SHP77 (cell line): ENCODE measurements at places on chromosomes 3 and 15.

GRCh38 chr3:24506966-24507775 is 12.5 kb upstream of the THRB start:
- DNase-seq = no peak

- no peak for DNase-seq
Measured at GRCh38 chr15:33746203-33746602, 222.1 kb upstream of the CHRM5 start.

GRCh38 chr3:73045391-73045790 is 16.1 kb upstream of the EBLN2 start:
- DNase-seq = no peak

GRCh38 chr15:81097890-81098280 is 36.2 kb upstream of the CFAP161 start:
- no peak for DNase-seq

DNA sequence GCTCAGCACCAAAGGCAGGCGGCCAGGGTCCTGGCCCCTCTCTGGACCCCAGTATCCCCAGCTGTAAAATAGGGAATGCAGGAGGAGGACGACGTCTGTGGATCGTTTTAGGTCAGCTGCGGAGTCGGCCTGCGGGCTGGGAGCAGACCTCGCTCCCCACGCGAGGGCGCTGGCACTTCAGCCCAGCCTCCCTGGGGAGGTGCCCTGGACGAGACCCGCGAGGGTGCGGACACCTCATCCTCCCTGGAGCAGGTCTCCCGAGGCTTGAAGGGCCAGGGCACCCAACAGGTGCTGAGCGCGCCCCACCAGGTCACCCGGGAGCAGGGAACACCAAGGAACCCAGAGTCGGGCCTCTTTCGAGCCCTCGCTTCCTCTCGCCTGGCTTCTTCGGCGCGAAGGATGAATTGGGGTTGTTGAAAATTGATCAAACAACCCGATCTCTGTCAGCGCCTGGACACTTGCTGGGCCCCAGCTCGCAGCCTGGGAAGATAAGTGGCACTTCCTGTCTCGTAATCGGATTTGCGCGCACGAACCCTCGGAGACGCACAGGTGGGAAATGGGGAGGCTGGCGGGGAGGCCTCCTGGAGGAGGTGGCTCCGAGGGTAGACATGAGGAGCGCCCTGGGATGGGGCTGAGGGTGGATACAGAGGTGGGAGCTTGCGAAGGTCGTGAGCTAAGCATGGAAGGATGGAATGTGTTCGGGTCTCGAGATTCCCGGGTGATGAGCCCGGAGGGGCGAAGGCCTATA is 588 bp upstream of the VIPR1 start:
- no peak for DNase-seq

GRCh38 chr3:14949126-14949525 is 1.7 kb downstream of the NR2C2 start:
- DNase-seq = no peak

- DNase-seq = no peak
Measured at GRCh38 chr3:124579641-124580040, 150.6 kb upstream of the UMPS start.

DNA sequence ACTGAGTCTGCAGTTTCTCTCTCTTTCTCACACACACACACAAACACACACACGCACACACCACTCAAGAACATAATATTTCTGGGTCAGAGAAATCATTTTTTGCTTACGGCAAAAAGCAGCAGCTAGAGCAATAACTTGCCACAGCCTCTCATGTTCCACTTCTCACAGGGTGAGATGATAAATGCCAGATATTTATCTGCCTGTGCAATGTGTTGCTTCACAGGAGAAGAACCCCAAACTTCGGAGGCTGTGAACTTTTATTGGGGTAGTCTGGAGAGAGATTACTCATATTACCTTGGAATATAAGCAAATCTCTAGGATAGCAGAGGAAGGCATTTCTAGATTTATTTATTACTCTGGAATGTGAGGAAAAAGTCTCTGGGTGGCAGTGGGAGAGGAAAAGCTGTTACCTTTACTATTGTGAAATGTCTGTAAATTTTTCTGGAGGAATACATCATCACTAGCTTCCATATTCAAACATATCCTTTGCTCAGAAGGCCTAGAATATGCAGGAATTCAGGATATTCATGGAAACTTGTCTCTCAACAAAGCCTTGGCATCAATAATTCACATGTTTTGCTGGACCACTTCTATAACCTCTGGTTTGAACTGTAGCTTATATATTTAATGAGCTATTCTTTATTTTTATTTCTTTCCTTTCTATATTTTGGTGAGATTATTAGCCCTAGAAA is 369.2 kb downstream of the NSUN3 start:
- DNase-seq = no peak

DNA sequence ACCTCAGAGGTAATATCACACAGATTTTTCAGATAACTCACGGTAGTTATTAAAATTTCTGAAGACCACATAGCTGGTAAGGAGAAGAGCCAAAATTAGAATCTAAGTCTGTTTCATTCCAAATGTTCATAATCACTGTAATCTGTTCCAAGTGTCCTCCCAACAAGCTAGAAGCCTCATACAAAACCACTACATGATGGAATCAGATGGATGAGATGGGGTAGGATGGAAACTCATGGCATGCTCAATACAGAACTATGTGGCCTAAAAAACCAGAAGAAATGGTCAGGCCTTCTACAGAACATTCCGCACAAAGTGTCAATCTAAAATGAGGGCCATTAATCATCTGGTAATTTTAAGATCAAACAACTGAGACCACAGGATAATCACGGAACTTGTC is 91.8 kb downstream of the THBS1 start:
- DNase-seq = no peak

GRCh38 chr3:104992676-104993075 is 374.0 kb upstream of the ALCAM start:
- no peak for DNase-seq

DNA sequence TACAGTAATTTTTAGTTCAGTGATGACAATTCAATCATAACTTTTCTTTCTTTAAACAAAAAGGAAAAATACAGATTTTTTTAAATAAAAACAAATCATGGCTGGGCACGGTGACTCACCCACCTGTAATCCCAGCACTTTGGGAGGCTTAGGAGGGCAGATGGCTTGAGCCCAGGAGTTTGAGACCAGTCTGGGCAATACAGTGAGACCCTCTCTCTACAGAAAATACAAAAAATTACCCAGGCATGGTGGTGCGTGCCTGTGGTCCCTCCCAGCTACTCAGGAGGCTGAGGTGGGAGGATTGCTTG is 25.6 kb upstream of the ATG7 start:
- no peak for DNase-seq

- no peak for DNase-seq
Measured at GRCh38 chr3:71271596-71271995, 311.9 kb downstream of the FOXP1 start.

DNA sequence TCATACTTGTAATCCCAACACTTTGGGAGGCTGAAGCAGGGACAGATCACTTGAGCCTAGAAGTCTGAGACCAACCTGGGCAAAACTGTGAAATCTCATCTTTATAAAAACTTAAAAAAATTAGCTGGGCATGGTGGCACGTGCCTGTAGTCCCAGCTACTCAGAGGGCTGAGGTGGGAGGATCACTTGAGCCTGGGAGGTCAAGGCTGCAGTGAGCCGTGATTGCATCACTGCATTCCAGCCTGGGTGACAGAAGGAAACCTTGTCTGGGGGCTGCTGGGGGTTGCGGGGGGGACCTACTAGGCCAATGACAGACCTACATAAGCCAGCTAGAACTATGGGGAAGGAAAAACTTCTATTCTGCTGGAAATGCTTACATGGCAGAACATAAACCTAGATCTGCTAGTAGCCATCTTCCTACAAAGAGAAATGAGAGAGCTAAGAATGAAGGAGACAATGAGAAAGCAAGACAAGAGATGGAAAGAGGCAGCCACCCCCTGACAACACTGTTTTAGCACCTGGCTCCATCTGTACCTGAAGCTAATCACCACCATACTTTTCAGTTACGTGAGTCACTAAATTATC is 23.9 kb downstream of the FOXP1 start:
- DNase-seq = no peak

- DNase-seq = no peak
Measured at GRCh38 chr15:40075298-40076044, 33.2 kb downstream of the BMF start.

GRCh38 chr15:101167753-101168462 is 83.9 kb downstream of the CHSY1 start:
- no peak for DNase-seq

GRCh38 chr15:86865920-86866319 is 786.2 kb downstream of the AGBL1 start:
- no peak for DNase-seq

DNA sequence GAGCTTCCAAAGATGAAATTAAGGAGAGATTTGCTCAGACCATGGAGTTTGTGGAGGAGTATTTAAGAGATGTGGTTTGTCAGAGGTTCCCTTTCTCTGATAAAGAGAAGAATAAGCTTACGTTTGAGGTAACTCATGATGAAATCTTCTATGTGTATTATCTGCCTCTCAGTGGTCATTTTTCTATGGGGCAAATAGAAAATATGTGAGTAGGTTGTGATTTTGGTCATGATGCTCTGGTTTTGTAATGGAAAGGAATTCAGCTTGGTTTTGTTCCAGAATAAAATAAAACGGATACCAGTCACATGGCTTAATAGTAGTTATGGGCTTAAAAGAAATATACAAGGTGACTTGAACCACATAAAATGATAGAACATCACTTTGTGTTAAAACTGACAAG is 181.1 kb downstream of the ITPR1 start:
- no peak for DNase-seq

DNA sequence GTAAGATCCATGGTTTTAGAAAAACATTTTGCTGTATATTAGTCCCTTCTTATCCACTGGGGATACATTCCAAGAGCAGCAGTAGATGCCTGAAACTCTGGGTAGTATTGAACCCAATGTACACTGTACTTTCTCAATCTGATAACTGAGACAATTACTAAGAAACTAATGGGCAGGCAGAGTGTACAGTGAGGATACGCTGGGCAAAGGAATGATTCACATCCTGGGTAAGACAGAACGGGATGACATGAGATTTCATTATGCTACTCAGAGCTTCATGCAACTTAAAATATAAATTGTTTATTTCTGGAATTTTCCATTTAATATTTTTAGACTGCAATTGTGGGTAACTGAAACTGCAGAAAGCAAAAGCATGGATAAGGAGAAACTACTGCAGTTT is 46.2 kb upstream of the TEX55 start:
- DNase-seq = no peak

GRCh38 chr3:69742391-69742790 is 3.1 kb downstream of the MITF start:
- no peak for DNase-seq

DNA sequence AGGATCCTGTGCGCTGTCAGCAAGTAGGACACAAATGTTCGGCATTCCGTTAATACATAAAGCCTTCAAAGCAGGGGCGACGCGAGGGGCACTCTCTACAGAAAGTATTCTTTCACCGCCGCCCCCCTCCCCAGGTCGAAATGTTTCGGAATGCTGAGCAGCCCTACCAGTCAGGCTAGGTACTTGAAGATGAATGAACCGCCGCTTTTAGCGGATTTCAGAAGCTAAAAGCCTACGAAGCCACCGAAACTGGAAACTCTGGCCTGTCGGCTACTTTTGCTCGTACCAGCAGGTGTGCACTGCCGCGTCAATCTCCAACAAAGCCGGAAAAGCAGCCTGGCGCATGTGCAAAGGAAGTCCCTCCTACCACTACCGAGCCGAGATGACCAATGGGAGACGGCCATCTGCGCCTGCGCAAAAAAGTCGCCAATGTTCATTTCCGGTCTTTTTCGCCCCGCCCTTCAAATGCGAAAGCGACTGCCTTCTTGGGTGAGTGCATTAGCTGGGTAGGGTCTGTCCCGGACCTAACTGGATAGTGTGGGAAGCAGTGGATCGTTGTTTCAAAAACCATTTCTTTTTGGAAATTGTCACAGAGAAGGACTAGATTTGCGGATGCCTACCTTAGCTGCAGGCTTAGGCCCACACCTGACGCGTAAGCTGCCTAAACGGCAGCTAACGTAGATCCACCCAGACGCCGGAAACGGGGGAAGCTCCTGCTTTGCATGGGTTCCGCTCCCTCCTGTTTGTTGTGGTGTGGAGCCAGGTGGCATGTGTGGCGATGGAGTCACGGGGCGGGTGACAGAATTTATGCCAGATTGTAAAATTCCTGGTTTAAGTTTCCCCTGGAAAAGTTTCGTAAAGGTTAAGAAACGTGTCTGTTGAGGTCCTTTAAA is at the start of gene WDR5B:
TSS of gene WDR5B (minus strand) at position 301 of the 893 bp plus-strand sequence. CDS start 534 bp downstream, outside the sequence.
- no peak for DNase-seq

- no peak for DNase-seq
Measured at GRCh38 chr3:152376351-152377183, 107.8 kb downstream of the MBNL1 start.

DNA sequence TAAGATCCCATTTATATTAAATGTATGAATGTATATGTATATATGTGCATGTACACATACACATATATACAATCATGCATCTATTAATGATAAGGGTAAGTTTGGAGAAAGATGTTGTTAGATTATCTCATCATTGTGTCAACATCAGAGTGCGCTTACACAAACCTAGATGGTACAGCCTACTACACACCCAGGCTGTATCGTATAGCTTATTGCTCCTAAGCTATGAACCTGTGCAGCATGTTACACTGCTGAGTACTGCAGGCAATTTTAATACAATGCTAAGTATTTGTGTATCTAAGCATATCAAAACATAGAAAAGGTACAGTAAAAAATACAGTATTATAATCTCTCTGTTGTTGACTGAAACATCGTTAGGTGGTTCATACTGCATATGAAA is 57.4 kb upstream of the ABHD17C start:
- DNase-seq = no peak

- no peak for DNase-seq
Measured at GRCh38 chr15:60548101-60548500, 69.2 kb upstream of the ICE2 start.

DNA sequence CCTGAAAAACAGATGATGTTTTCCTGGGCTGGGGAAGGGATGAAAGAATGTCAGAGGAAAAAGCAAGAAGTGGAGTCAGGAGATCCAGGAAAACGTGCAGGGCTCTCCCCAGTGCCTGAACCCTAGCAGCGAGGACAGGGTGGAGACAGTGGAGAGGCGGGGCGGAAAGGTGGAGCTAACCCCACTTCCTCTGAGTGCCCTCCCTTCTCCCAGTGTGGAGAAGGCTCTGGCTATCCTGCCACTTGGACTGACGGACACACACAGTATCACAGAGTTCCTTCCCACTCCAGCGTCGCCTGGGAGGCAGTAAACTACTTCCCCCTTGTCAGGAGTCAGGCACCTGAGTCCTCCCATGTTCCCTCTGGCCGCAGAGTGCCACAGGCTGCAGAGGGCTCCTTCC is 125.3 kb upstream of the CHRNA7 start:
- DNase-seq = no peak

GRCh38 chr3:34020726-34021680 is 222.6 kb downstream of the PDCD6IP start:
- no peak for DNase-seq
